Lung microvascular endothelial cell (primary cell): ENCODE measurements at places on chromosomes 2 and 18. TPM values are rescaled to one million over a fixed set of nuclear protein-coding genes. Genes with fewer than 3 reads are reported as not detected.

GRCh38 chr2:20818820-20819219 is 4.1 kb downstream of the LDAH start:
- DNase-seq, result no peak

- no peak for DNase-seq
Observed at GRCh38 chr18:50590593-50590992, 30.7 kb downstream of the MAPK4 start.

GRCh38 chr2:206176121-206176520 is 16.4 kb downstream of the EEF1B2 start:
- no peak for DNase-seq

DNA sequence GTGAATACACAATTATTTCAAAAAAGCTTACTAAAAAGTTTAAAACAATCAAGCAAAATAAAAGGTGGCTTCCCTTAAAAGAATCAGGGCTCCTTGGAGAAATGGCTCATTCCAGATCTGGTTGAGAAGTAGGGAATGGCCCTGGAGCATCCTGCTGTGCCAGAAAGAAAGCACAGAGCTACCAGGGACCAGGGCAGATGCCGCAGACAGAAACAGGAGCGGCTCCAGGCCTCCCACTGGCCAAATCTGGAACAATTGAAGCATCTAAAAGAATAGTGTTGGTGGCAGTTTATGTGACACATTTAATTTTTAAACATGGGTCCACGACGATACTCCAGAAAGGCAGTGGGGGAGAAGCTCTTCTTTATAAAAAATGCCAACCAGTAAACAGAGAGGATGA is 75.5 kb downstream of the GBX2 start:
- no peak for DNase-seq

DNA sequence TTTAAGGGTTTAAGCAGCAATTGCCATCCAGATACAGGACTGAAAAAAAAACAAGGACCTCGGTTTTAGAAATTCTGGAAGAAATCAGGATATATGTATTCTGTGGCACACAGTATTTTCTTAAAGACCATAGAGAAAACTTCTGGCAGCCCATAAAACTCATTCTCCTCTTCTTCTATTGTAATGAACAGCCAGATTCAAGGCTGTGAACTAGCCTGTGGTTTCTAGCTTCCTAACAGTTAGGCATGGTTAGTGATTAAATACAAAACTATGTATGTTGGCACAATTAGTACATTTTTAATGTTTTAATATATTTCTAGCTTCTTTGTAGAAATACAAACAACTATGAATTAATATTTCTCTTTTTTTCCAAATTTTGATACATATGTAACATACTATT is 555.7 kb downstream of the DSC3 start:
- DNase-seq, result no peak

- no peak for DNase-seq
Observed at GRCh38 chr2:206410714-206411113, 32.6 kb upstream of the ADAM23 start.

- DNase-seq, result no peak
Observed at GRCh38 chr2:30741576-30741975, 65.7 kb downstream of the CAPN13 start.

SNED1 gene
- total RNA-seq, result 8.3 and 17.9 TPM in 2 replicates

DNA sequence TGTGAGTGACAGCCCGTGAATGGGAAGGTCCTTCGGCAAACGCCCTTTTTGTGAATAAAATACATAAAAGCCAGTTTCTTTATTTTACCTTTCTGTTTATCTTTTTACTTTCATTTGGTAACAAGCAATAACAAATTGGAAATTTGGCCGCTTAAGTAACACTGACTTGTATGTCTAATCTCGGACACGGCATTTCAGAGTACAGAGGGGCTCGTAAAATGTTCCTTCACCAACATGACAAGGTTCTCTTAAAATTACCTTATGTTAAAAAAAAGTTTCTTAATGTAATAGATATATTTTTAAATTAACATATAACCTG is 558 bp upstream of the NEMP2 start:
- DNase-seq, result no peak

DNA sequence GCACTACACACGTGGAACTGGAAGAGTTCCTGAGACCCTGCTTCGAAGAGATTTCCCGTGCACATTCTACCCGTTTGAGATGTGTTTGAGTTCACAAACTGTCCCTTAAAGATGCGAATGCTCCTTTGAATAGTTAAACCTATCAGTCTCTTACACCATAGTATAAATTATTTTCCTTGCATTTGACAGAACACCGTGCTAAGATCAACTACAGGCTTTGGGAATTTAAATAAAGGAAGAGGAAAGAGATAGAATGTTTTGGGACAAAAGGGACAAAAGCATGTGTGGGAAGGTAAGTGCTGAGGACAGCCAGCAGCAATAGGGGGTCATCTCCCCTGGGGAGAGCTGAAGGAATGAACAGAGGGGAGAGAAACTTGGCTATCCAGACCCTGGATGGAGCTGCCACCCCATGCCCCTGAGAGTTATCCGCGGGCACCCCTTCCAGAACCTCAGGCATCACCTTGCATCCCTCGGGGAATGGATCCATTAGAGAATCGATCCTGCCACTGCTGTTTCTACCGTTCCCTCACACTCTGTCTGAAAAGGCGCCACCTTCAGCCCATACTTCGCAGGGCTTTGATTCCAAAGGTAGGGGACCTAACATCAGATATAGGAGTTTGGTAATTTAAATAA is 888 bp upstream of the ADCY3 start:
- DNase-seq, result peak; percentile 20
